ENCODE measurements at places on chromosomes 4 and X. TPM values are rescaled to one million over a fixed set of nuclear protein-coding genes. Genes with fewer than 3 reads are reported as not detected.

The SYN1 gene
- not detected for total RNA-seq

The APLN gene
- total RNA-seq: 0.31 TPM

The ANOS1 gene
- total RNA-seq: 1.2 TPM

The GASK1B gene
- total RNA-seq: 217 TPM

The SPANXC gene
- total RNA-seq: not detected

The TCEAL2 gene
- not detected for total RNA-seq

The MAGEC1 gene
- total RNA-seq: not detected

The PWWP3B gene
- not detected for total RNA-seq

Measured in A172 (cell line).